ENCODE measurements at places on chromosomes 7 and 10.

DNA sequence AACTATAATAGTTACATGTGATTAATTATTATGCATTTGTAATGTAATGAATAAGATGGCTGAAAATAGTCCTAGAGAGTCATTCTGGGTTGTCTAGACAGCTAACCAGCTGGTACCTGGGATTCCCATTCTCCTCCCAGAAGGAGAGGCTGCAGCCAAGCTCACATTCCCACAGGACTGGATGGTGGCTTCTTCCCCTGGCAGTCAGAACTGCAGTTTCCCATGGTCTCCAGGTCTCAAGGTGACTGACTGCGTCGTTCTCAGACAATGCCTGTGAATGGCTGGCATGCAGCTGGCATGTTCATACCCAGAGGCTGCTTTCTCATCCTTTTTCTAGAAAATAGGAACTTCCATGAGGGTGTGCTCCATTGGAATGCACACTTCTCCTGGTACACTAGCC is 21.3 kb downstream of the TAS2R16 start:
- DNase-seq = no peak

- DNase-seq = no peak
Measured at GRCh38 chr7:1234881-1235500, 2.3 kb downstream of the UNCX start.

- DNase-seq = no peak
Measured at GRCh38 chr10:78745441-78745840, 323.3 kb upstream of the ZMIZ1 start.

- no peak for DNase-seq
Measured at GRCh38 chr10:119724593-119725516, 995 bp upstream of the INPP5F start.

DNA sequence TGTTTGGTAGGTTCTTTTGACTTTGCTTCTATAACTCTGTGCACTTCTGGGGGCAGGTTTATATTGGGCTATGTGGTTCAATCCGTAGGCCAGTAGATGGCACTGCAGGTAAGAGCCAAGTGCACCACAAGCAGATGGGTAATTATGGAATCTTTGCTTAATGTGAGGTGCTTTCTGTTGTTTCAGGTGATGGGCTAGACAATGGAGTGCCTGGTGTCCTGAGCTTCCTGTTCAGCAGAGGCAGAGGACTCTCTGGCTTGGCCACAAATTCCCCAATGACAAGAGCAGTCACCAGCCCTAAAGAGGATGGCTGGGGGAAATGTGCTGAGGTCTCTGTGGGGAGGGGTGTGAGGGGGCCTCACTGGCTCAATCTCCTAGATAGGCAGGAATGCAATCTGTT is 455.0 kb downstream of the CCSER2 start:
- no peak for DNase-seq

DNA sequence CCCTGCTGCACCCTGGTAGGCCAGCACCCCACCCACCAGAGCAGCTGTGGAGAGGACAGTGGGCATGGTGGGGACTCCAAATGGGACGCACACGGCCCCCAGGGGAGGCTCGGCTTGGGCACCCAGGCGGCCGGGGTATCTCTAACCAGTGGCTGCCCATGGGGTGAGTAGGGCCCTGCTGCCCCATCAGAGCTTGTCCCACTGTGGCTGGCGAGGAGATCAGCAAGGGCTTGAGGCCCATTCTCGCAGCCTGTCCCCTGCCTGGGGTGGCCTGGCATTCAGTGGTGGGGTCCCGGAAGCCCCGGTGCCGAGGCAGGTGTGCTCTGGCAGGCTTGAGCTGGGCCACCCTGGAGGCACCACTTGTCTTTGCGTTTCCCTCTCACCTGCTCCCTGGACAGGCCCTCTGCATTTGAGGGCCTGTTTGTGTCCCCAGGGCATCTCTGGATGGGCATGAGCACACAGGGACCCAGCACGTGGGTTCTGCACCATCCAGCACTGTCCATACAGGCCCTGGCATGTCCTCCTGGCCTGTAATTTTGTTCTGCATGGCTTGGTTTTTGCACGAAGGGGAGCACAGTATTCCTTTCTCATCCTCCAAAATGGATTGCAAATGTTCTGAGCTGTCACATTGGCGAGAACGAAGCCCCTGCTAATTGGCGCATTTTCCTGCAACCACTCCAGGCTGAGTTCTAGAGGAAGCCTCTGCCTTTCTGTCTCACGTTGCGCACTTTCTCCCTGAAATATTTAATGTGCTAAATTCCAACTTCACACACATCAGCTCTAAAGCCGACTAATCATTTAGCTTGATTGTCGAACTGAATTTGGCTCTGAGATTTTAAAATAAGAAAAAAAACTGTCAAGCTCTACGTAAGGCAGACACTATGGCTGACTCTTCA is 27.2 kb downstream of the PWWP2B start:
- DNase-seq = no peak
